ENCODE measurements at places on chromosomes 5 and 9.

DNA sequence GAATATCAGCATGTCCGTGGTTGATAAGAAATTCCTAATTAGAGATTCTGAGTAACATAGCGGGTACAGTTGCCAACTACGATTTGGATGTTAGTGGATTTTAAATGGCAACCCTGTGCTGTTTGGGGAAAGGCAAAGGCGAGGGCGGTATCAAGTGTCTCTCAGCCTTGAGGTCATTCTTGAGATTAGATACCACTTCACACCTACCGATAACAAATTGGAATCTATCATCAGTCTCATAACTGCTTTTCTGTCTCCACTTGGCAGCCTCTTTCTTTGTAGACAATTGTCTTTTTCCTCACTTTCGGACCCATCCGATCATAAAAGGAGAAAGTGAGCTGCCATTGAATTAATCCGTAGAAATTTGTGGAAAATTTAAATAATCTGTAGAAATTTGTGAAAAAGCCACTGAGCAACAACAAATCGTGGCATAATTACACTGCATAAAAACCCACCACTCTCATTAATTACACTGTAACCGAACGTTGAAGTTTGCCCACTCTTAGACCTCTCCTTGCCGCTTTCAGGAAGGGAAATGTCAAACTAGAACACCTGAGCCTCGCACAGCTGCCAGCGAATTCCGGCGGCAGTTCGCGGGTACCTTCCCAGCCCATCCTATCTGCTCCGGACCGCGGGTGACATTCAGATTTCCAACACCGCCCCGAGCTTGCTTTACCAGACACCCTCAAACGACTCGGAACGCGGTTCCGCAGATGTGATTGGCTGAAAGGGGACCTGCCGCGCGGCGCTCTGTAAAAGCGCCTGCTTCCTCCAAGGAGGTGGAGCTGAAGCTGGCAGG, 849 bp upstream of the RGMB start:
- DNase-seq, result peak; percentile 83

DNA sequence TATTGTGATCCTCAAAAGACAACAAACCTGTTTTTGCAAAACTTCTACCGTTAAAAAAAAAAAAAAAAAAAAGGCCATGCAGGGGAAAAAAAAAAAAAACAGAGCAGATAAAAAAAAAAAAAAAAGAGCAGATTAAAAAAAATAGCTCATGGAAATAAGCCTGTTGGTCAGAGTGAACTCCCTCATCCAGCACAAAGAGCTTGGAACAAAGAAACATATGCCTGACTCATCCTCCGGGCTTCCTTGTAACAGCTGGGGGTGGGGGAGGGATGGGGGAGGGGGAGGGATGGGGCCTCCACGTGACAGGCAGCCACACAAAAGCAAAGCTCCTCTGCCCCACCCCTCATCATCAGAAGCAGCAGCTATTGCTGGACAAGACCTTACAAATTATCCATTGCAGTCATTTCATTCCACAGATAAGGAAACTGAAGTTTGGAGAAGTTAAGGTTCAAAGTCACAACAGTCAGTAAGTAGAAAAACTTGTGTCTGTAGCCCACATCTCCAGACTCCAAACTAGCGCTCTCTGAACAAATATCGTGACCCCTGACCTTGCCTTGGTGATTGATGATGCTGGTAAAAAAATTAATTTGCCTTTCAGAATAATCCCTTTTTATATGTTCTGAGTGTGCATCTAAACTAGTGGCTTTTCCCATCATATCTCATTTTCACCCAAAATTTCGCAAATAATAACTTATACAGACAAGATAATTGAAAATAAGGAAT, 38.9 kb downstream of the SLC35D2 start:
- DNase-seq, result peak; percentile 36

DNA sequence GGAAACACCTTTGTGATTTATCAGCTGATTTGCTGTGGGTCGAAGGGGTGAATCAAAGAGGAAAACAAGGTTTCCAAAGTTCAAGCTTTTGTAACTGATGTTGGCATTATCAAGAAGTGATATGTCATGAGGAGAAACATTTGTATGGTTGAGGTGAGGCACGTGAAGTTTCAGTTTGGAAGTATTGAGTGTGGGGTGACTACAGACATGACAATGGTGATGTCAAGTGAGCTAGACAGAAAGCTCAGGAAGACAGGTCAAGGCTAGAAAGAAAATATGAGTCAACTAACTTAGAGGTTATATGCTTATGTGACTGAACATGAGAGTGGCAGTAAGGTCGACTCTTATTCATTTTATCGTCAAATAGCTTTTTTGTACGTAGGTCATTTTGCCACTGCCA, 99.1 kb downstream of the RAB3C start:
- DNase-seq, result no peak

DNA sequence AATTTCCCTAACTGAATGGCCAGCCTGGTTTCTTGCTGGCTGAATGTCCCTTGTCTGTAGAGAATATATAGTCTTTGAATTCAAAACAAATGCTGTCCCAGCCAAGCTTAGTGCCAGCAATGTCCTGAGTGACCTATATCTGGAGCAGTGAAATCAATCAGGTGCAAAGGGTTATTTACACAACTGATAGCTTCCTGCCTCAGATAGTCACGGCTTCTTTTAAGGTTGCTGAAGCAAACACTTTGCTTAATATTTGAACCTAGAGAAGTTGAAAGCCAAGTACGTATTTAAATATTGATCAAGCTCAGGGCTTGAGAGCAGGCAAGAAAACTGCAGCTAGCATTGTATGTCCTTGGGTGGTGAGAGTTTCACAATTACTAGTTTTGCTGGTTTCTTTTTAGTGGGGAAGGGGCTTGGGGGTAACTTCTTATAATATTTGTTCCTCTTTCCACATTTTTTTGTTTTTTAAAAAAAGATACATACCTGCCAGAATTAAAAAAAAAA, 2.0 kb upstream of the ARHGEF28 start:
- no peak for DNase-seq

GRCh38 chr5:23446424-23446823, 61.0 kb upstream of the PRDM9 start:
- no peak for DNase-seq

DNA sequence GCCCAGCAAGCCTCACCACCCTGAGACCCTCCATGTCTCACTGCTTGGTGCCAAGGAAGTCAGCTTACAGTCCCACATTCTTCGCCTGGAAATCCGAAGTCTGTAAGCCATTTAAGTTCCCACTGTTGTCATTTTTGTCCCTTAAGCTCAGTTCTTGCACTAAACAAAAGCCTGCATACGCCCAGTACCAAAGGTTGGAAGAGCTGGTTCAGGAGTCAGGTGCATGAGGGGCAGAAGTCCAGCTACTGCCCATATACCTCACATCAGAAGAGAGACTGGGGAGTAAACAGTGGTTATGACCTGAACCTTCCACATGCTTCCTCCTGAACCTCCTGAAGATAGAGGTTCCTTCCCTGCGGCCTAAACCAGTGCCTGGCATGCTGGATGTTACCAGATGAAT, 146.0 kb downstream of the FRMD3 start:
- DNase-seq, result no peak

- no peak for DNase-seq
These were observed 89.7 kb upstream of the CCNG1 start for GRCh38 chr5:163347671-163348070.

DNA sequence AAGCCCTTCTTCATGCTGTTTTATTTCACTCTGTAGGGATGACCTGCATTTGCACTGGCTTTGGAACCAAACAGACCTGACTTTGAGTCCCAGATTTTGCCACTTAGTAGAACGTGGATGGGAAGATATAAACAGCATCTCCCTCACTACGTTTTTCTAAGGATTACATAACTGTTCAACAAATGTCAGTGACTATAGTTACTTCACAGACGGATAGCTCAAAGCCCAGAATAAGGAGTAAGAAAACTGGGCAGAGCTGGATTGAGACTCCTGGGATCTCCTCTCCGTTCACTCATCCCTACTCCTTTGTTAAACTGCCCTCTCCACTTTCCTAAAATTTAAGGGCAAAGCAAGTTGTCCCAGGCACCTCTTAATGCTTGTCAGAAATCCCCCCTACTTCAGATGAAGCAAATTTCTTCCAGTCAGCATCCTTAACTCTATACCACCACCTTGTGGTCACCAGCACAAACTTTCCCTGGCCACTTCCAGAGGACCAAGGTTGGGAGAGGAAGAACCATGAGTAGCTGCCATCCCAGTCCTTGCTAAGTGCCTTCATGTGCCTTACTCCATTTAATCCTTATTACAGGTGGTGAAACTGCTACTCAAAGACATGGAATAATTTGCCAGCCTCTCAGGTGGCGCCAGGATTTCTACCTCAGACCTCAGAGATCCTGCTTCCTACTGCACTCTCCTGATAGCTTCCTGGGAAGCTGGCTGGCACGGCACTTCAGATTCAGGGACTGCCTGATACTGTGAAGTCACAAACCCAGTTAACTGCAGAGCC, 38.4 kb downstream of the EGR1 start:
- no peak for DNase-seq

- no peak for DNase-seq
These were observed 24.7 kb upstream of the TNFSF8 start for GRCh38 chr9:114954956-114955582.

DNA sequence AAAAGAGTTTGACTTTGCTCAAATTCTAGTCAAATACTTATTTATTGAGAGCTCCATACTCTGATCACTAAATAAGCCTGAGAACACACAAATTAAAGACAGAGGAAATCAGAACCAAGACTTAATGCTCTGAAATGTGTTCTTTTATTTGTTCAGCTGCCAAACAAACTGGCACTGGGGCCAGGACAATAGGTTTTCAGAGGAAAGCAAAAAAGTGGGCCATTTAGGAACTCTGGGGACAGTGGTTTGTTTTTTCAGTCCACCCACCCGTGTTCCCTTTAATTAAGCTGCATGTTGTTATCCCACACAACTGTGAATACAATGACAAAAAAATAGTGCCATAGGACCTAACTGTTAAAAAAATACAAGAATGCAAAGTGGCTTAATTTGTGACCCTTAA, 95.4 kb upstream of the RETREG1 start:
- no peak for DNase-seq

- peak; percentile 77 for DNase-seq
These were observed 155.6 kb upstream of the PANK3 start for GRCh38 chr5:168734620-168735300.

DNA sequence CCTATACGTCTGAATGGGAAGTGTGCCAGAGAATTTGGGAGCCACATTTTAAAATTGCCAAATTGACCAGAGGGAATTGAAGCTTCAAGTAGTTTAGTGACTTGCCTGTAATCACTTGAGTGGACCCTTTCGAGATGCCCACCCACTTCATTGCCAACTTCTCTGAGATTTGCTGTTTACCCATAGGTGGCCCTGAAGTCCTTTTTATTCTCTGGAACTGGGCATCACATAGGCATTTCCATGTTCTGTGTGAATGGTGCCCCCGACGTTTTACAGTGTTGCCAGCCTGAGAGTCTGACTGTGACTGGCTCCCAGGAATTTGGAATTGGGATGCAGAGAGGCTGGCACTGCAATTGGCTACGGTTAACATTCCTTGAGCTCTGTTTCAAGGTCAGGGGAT, 158.6 kb downstream of the SEMA6A start:
- no peak for DNase-seq

- no peak for DNase-seq
These were observed 86.6 kb downstream of the MUSK start for GRCh38 chr9:110755179-110755578.

DNA sequence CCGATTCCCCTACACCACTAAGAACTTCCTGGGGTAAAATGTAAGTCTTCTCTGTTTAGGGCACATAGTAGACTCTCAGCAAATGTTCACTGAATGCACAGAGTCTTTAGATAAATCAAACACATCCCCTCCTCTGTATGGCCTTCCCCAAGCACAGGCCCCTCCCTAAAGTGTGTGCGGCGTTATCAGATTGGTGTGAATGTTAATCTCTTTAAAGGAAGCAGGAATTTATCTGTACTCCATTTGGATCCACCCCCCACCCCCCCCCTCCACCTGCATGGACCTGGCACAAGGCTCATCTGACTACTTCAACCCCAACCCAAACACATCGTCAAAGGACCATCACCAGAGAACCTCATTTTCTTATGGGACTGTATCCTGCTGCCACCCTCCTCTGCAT, 6.3 kb downstream of the PCDH1 start:
- no peak for DNase-seq

GRCh38 chr5:67170767-67171166, 25.8 kb downstream of the CD180 start:
- DNase-seq, result no peak

- DNase-seq, result no peak
These were observed 173.7 kb downstream of the CPLANE1 start for GRCh38 chr5:37075399-37075950.

DNA sequence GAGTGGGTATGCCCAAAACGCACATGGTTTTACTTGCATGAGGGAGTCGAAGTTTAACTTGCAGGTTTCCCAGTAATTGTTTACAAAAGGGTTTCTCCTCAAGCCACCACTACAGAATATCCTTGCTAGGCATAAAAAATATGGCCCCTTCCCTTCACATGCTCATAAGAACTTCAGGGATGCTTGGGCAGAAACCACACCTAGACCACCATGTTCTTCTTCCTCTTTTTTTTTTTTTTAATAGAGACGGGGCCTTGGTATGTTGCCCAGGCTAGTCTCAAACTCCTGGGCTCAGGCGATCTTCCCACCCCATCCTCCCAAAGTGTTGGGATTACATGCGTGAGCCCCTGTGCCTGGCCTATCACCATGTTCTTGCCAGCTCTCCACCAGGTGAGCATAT, 18.6 kb upstream of the PLIN2 start:
- no peak for DNase-seq

DNA sequence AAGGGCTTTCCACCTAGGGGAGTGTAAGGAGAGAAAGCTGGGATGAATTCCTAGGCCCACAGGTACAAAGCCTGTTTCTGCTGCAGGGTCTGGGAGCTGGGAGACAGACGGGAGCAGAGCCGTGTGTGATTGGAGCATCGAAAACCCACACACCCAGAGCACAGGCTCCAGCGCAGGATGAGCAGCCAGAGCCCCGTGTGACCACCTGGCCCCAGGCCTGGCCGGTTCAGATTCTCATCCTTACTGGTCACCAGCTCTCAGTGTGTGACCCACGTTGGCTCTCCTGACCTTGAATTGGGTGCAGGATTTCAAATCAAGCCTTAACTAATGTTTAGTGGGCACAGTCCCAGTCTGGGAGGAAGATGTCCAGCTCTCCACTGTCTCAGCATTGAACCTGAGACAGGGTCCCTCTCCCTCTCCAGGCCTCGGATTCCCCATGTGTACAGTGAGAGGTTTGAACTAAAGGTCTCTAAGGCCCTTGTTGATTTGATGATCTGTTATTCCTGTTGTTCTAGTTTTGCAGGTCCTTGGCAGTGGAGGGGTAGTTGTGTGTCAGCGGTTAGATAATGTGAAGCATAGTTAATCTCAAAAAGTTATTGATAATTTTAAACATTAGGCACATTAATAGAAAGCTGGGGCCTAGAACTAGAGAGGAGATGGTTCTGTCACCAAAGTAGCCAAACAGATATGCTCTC, 50.1 kb downstream of the PPARGC1B start:
- peak; percentile 56 for DNase-seq

DNA sequence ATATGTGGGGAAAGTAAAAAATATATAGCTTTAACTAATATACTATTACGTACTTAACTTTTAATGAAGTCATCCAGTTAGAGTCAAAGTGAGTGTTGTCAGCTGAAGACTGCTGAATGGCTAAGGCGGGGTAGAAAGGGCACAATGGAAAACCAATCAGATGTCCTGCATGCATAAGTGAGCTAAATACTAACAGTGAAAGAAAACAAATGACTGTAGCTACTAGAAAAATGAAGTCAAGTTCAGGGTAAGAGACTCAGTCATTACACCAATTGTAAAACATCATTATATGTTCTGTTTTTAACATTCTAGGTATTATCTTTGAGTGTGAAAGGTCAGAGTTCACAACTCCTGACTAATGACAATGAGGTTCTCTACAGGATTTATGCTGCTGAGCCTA, 295.2 kb downstream of the ADGRV1 start:
- no peak for DNase-seq

- no peak for DNase-seq
These were observed 150 bp downstream of the SNX30 start for GRCh38 chr9:112750764-112751055.

GRCh38 chr5:147460380-147460779, 49.5 kb downstream of the DPYSL3 start:
- DNase-seq, result no peak
